Jurkat, Clone E6-1 (cell line): ENCODE measurements at places on chromosomes 4 and X.

DNA sequence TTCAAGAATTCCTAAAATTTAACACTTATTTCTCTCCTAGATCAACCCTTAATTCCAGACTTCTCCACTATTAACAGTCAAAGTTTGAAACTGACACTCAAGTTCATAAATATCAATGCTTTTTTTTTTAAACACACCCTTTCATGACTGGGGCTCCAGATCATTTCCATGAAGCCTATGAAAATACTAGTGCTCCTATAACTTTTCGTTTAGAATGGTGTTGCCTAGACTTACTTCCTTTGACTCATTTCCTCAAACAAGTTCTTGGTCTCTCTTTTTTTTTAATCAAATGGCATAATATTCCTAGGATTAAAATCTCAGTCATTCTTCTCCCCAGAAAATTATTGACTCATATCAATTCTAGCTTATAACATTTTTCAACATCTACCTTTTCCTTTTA, 13.1 kb downstream of the ZMAT1 start:
- no peak for DNase-seq

- no peak for DNase-seq
Measured at GRCh38 chr4:6917461-6918271, 8.0 kb downstream of the TBC1D14 start.

DNA sequence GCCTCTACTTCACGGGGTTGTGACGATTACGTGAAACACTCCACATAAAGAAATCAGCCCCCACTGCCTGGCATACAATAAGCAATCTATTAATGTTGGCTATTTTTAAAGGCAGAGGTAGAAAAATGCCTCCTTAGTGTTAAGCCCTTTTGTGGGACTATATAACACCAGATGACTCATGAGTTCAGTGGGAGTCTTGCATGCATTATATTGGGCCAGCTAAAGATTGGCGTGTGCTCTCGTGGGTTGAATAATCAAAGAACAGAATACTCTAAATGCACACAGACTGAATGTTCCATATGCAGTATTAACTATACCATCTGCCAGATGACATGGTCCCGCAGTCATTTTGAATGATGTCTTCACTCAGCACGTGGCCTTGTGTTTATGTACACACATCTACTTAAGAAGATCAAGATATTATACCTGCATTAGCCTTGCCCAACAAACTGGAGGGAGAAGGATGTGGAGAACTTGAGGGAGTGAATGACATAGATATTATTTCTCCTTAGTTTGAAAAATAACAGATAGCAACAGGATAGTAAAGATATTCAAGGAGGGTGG, 85.0 kb upstream of the MYOZ2 start:
- DNase-seq, result no peak

- no peak for DNase-seq
Measured at GRCh38 chr4:110618581-110619462, 4.1 kb downstream of the PITX2 start.

DNA sequence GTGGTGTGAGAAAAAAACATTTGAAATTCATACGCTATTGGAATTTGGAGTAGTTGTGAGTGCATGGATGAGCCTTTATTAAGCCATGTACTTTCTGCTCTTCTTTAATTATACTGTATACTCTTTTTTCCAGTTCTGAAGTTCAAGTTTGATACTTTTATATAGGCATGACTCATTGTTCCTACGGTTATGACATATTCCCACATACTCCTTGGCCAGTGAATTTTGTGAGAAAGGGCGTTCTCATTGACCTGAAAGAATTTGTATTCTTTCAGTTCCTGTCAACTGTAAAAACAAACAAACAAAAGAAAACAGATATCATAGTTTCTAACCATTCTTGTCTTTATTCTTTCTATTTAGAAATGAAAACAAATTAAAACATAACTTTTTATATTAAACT, 407.3 kb downstream of the MAPK10 start:
- DNase-seq, result no peak

- no peak for DNase-seq
Measured at GRCh38 chr4:31946456-31946855, 1226.3 kb downstream of the PCDH7 start.

GRCh38 chrX:20515841-20516461, 249.2 kb upstream of the RPS6KA3 start:
- no peak for DNase-seq

DNA sequence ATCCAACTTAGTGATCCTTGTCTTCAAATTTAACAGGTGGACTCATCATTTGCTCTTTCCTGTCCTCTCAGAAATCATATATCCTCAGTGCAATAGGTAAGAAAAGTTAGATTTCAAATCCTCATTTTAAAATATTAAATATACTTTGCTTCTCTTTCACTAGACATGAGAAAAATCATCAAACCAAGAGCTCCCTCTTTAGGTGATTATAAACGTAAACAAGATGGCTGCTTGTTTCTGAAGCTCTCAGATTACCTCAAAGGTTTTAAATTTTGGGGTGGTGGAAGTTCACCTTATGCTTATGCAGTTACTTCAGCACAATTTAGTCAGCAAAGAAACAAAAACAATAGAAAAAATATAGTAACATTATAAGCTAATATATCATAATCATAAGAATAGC, 27.3 kb downstream of the CSN3 start:
- peak; percentile 8 for DNase-seq

DNA sequence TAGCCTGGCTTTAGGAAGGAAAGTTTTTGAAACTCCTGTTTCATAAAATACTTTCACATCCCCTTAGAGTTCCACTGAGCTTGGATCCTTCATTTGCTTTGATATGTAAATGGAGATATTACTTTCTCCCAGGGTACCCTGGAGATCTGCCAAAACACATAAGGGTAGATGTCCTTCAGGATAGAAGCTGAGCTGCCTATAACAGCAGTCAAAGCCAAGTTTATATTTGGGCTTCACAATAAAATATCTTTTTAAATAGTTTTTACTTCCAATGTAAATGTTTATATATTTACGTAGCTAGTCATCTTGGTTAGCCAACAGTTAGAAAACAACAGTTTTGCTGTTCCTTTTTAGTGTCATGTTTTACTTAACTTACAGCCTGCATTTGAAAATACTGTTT, 742.3 kb upstream of the POU3F4 start:
- DNase-seq, result no peak

- DNase-seq, result no peak
Measured at GRCh38 chr4:89324671-89325070, 17.1 kb upstream of the GPRIN3 start.

DNA sequence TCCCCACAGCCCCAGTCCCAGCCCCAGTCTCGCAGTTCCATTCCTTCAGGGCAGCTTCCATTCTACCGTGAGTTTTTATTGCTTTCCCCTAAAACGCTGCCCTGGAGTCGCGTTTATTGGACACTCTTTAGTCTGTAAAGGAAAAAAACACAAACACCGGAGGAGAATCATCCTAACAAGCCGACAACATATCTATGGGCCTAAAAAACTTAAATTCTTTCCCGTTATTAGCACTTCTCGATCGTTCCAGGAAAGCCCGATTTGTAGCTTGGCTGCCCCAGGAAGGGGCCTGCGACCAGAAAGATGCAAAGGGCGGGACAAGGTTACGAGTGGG, 178.5 kb downstream of the CBR4 start:
- no peak for DNase-seq

- no peak for DNase-seq
Measured at GRCh38 chr4:3257556-3258482, 8.9 kb downstream of the MSANTD1 start.

DNA sequence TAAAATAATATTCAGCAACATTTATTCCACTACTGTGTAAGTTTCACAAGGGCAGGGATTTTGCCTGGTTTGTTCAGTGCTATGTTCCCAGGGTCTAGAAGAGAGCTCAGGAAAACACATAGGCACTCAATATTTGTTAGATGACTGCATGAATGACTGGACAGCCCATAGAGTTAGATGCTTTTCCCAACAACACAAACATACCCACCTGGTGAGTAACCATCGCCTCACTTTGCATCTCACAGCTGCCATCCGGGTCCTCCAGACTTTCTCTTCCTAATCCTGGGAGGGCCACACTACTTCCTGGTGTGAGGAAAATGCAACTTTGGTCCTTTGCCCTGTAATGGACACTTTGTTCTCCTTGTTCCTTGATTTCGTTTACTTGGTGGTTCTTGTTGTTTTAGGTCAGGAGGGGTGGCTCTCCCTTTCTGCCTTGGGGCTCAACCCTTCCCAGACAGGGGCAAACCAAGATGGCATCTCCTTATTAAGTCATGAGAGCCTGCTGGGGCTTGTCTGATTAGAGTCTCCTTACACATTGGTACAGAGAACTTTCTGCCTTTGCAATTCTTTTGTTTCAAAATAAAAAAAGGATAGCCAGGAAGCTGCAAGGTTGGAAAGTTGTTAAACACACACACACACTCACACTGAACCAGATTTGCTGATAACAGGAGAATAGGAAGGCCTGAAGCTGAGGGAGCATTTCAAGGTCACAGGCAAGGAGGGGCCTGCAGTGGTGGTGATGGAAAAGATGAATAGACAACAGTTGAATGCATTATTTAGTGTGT, 190.6 kb downstream of the MID1IP1 start:
- no peak for DNase-seq

DNA sequence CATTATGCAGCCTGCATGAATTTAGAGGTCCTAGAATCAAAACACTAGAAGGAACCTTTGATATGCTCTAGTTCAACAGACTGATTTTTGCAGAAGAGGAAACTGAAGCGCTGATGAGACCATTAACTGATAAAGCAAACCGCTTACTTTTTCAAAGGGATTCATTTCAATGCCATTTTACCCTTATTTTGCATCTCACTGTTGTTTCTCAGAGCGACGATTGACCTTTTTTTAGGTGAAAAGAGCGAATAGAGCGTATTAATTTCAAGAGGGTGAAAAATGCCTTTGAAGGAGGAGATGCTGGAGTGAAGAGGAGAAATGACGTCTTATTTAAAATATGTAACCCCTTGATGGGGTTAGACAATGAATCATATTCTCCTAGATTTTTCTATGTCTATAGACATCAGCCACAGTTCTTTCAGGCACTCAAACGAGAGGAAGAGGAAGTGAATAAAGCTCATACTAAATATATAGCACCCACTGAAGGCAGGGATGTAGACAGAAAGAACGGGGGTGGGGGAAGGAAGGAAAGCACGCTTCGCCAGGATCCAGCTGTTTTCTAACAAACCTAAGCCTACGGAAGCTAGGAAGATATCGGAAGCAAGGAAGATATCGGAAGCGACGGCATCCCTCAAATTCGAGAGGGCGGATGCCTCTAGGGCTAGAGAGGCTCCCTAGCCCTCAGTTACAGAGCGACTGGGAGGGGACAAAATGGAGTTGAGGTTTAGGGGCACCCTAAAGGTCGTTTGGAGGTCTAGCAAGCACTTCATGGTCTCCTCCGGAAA, 848 bp downstream of the ACSL4 start:
- DNase-seq, result peak; percentile 8

DNA sequence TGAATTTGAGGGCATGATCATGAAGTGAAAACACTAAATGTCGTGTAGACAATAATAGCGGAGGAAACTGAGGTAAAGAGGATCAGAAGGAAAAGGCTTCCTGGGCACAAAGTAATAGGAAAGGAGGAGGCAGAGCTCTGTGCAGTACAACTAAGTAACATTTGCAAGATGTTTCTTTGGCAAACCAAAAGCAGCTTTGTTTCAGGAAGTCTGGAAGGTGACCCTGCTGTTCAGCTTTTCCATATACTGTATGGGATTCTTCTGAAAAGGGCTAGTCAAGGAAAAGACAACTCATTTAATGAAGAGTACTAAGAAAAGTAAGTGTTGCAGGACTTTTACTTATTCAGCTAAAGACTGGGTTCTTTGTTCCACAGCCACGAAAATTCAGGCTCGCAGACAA, 463.1 kb downstream of the PCDH7 start:
- DNase-seq, result no peak

DNA sequence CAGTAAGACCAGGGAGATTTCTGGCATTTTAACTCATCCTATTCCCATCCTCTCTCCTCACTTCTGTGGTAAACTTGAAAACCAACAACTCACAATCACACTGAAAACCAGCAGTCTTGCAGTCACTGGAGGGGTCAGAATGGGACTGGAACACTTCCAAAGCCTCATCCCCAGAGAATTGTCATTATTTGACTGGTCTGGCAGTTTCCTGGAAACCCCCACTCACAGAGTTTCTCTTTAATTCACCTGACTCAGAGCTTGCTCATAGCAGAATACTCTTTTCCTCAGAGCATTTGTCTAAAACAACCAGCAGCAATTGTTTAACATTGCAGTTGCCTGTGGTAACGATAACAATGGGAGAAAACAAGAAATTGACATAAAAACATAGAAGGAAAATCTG, 7.3 kb upstream of the RAB9B start:
- DNase-seq, result no peak

GRCh38 chr4:152996111-152996571, 60.0 kb downstream of the FHDC1 start:
- no peak for DNase-seq

GRCh38 chr4:124526331-124526730, 186.2 kb downstream of the ANKRD50 start:
- DNase-seq, result no peak

GRCh38 chr4:42454755-42455420, 57.6 kb downstream of the SHISA3 start:
- no peak for DNase-seq

GRCh38 chrX:153818571-153819383, 11.6 kb downstream of the PDZD4 start:
- DNase-seq, result no peak

- no peak for DNase-seq
Measured at GRCh38 chr4:107366016-107366735, 330.1 kb upstream of the DKK2 start.

DNA sequence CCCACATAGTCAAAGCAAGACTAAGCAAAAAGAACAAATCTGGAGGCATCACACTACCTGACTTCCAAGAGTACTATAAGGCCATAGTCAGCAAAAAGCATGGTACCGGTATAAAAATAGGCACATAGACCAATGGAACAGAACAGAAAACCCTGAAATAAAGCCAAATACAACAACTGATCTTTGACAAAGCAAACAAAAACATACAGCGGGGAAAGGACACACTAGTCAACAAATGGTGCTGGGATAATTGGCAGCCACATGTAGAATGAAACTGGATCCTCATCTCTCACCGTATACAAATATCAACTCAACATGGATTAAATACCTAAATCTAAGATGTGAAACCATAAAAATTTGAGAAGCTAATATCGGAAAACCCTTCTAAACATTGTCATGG, 819.3 kb upstream of the FRG1 start:
- DNase-seq, result no peak

GRCh38 chrX:154730253-154730891, 20.5 kb downstream of the GAB3 start:
- no peak for DNase-seq
